Hair follicular keratinocyte (primary cell): ENCODE measurements at places on chromosomes 5 and 9. TPM values are rescaled to one million over a fixed set of nuclear protein-coding genes. Genes with fewer than 3 reads are reported as not detected.

Gene TMC1
- not detected in 2 replicates for total RNA-seq

Gene SAP30L
- total RNA-seq, result 22.2 and 27.0 TPM in 2 replicates

Gene ASPN
- 0.08 TPM in 1 of 2 replicates, not detected in the other for total RNA-seq

Gene FSD1L
- total RNA-seq, result 1.3 and 2.5 TPM in 2 replicates

Gene NTNG2
- total RNA-seq, result 0.08 TPM in 1 of 2 replicates, not detected in the other

Gene IL9
- not detected in 2 replicates for total RNA-seq

Gene SMARCA2
- total RNA-seq, result 28.8 and 38.5 TPM in 2 replicates

Gene SEMA5A
- 1.2 and 1.7 TPM in 2 replicates for total RNA-seq

Gene UBE2B
- total RNA-seq, result 12.6 and 25.9 TPM in 2 replicates

Gene PRDM9
- total RNA-seq, result not detected in 2 replicates

Gene FRMD3
- total RNA-seq, result under 0.01 and 0.23 TPM in 2 replicates

Gene ALDH7A1
- 47.7 and 50.3 TPM in 2 replicates for total RNA-seq

Gene CCL21
- 0.31 TPM in 1 of 2 replicates, not detected in the other for total RNA-seq

Gene S1PR3
- total RNA-seq, result 3.0 and 5.7 TPM in 2 replicates

Gene LVRN
- not detected in 2 replicates for total RNA-seq

Gene CXCL14
- 7.6 and 15.5 TPM in 2 replicates for total RNA-seq

Gene MSH3
- 9.3 and 12.4 TPM in 2 replicates for total RNA-seq

Gene ASTN2
- total RNA-seq, result 0.08 and 0.15 TPM in 2 replicates

Gene PCDHAC1
- 0.16 and 0.61 TPM in 2 replicates for total RNA-seq

Gene ELAVL2
- total RNA-seq, result 3.0 and 10.9 TPM in 2 replicates

Gene PAEP
- total RNA-seq, result not detected in 2 replicates

Gene TMEM161B
- total RNA-seq, result 9.3 and 11.6 TPM in 2 replicates

Gene DNAJC21
- 25.4 and 33.1 TPM in 2 replicates for total RNA-seq

Gene TXNDC8
- total RNA-seq, result not detected in 2 replicates

Gene SOHLH1
- not detected in 2 replicates for total RNA-seq

Gene OLFM1
- total RNA-seq, result 1.2 TPM in 1 of 2 replicates, not detected in the other

Gene ADGRD2
- 0.11 TPM in 1 of 2 replicates, not detected in the other for total RNA-seq

Gene SPATA31A3
- not detected in 2 replicates for total RNA-seq

Gene B4GALT1
- total RNA-seq, result 82.0 and 117 TPM in 2 replicates

Gene CPEB4
- total RNA-seq, result 10.3 and 10.9 TPM in 2 replicates

Gene NREP
- total RNA-seq, result 3.4 and 4.9 TPM in 2 replicates

Gene PCSK5
- 0.34 and 1.1 TPM in 2 replicates for total RNA-seq

Gene CERCAM
- total RNA-seq, result 29.6 and 69.9 TPM in 2 replicates

Gene ZNF658
- total RNA-seq, result 3.1 and 3.5 TPM in 2 replicates

Gene DND1
- total RNA-seq, result 0.78 and 1.6 TPM in 2 replicates

Gene OR1L8
- not detected in 2 replicates for total RNA-seq

Gene HSPA5
- total RNA-seq, result 632 and 1,011 TPM in 2 replicates
